Common myeloid progenitor, CD34-positive (primary cell): ENCODE measurements at places on chromosomes 12 and 14.

DNA sequence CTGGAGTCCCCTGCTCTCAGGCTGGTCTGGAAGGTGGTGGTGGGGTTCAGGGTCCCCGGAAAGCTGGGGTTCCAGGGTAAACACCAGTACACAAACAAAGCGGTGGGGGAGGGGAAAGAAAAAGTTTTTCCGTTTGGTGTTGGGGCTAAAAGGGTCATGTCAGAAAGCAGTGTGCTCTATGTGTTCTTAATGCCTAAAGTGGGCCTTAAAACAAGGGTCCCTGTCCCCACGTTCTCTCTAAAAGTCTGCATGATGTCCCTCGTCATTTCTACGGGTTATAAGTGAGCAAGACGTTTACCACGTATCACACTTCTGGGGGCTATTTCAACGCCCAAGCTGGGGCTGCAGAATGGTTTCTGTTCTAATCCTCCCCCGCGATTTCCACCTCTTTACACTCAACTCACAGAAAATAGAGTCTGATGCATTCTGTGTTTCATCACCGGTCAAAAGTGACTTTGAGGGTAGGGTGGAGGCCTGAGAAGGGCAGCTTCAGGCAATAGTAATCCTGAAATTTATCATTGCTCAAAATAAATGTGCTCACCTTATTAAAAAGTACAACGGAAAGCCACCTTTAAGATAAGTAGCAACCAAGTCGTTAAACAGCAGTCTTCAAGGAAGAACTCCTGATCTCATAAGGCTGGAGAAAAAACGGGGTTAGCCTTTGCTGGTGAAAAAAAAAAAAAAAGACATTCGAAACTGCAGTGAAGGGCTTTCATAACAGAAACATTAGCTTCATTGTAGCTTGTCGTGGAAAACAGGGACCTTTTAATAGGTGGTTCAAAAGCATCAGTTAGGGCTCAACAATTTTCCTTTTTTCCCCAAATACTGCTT lies 63.9 kb upstream of the PTGR2 start:
- peaks cover 30% of the 10 kb centered on the region for H3K4me1 ChIP-seq
- H3K4me3 ChIP-seq: peak overlapping the region; percentile 83
- no peaks in the 10 kb centered on the region for H3K36me3 ChIP-seq
- H3K27me3 ChIP-seq: no peaks in the 10 kb centered on the region
- H3K27ac ChIP-seq: peak overlapping the region; percentile 71

DNA sequence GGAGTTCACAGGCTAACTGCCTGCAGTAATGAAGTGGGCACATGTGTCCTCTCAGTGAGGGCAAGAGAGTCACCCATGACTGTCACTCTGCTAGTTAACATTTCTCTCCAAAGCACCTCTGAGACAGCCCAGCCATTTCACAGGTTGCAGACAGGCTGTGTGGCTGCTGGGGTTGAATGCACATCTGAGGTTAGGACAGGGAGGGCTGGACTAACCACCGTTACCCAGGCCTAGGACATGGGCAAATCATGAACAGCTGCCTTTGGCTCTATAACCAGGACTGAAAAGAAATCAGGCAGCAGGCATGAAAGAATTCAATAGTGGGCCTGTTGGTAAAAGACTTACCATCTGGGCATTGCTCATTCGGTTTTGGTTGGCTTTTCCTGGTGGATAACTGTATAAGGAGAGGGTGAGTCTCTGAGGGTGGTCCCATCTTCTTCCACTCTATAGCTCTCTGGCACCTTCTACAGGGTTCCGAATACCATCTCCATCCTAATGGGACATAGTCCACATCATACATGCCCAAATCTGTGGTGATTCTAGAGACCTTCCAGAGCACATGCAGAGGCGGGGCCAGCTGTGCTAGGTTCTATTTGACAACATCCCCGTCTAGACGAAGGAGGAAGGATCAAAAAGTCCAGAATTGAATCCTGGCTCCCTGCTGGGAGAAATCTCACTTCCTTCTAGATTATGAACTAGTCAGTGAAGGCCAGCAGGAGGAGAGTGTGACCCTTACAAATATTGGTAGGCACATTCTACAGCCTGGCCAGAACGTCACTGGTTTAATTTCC lies 10.8 kb downstream of the CRACR2A start:
- H3K4me3 ChIP-seq: no peak overlapping the region
- H3K27ac ChIP-seq: no peak overlapping the region
- no peaks in the 10 kb centered on the region for H3K4me1 ChIP-seq
- no peaks in the 10 kb centered on the region for H3K27me3 ChIP-seq
- no peak for DNase-seq
- peaks cover 2% of the 10 kb centered on the region for H3K36me3 ChIP-seq

DNA sequence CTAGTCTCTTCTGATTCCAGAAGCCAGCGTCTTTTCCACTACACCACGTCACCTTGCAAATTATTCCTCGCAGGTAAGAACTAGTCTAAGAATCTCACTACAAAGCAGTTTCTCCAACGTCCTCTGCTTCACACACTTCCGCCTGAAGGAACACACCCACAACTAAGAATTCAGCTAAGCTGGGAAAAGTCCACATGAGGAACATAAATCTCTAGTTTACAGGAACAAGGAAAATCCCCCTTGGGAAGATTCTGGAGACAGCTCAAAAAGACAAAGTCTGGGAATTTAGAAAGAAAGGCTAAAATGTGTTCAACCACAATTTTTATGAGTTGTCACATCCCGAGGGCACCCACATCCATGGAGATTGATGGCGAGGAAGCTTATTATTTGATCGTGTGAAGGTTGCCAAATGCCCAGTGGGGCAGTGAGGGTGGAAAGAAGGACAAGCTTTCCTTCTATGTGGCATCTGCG lies 780.2 kb upstream of the TBX3 start:
- H3K4me3 ChIP-seq: no peak overlapping the region
- H3K36me3 ChIP-seq: no peaks in the 10 kb centered on the region
- H3K27ac ChIP-seq: no peak overlapping the region
- no peaks in the 10 kb centered on the region for H3K4me1 ChIP-seq
- peaks cover 2% of the 10 kb centered on the region for H3K27me3 ChIP-seq
- no peak for DNase-seq

GRCh38 chr12:89140602-89141238 lies 211.6 kb downstream of the DUSP6 start:
- H3K36me3 ChIP-seq: no peaks in the 10 kb centered on the region
- H3K4me1 ChIP-seq: no peaks in the 10 kb centered on the region
- H3K27me3 ChIP-seq: no peaks in the 10 kb centered on the region

- no peak overlapping the region for H3K27ac ChIP-seq
- no peaks in the 10 kb centered on the region for H3K36me3 ChIP-seq
- peaks cover 5% of the 10 kb centered on the region for H3K4me1 ChIP-seq
- H3K27me3 ChIP-seq: no peaks in the 10 kb centered on the region
- DNase-seq: no peak
These were observed 257.5 kb upstream of the HMGA2 start for GRCh38 chr12:65566751-65567150.

GRCh38 chr12:116053479-116054200 lies 223.9 kb downstream of the MED13L start:
- H3K4me1 ChIP-seq: peaks cover 20% of the 10 kb centered on the region
- H3K27ac ChIP-seq: no peak overlapping the region
- no peak overlapping the region for H3K4me3 ChIP-seq
- H3K27me3 ChIP-seq: no peaks in the 10 kb centered on the region
- no peaks in the 10 kb centered on the region for H3K36me3 ChIP-seq
- no peak for DNase-seq

GRCh38 chr14:94385553-94386057 lies 2.8 kb downstream of the SERPINA1 start:
- no peak overlapping the region for H3K4me3 ChIP-seq
- H3K4me1 ChIP-seq: no peaks in the 10 kb centered on the region
- H3K27ac ChIP-seq: no peak overlapping the region
- DNase-seq: no peak

- H3K4me3 ChIP-seq: no peak overlapping the region
- no peak overlapping the region for H3K27ac ChIP-seq
- H3K36me3 ChIP-seq: peaks cover 87% of the 10 kb centered on the region
- no peak for DNase-seq
These were observed 5.6 kb downstream of the IPO4 start for GRCh38 chr14:24183014-24183481.
